NCI-H1694 treated with DMSO at 0.1 percent for 48 hours (cell line): ENCODE measurements at places on chromosomes 2 and 18.

- DNase-seq, result no peak
These were observed 54.9 kb downstream of the R3HDM1 start for GRCh38 chr2:135586148-135586547.

DNA sequence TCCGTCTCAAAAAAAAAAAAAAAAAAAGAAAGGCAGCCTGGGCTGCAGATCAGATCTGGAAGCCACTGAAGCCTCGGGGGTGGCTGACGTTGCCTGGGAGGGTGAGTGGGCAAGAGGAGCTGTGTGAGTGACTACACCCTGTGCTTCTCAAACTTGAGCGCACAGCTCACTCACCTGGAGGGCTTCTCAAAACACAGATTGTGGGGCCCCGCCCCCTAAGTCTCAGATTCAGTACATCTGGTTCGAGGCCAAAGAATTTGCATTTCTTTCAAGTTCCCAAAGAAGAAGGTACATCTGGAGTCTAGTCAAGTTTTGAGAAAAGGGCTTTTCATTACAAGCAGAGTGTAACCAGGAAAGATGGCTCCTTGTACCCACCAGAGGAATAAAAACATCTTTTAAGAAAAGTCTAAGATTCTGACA is 97.7 kb upstream of the CAB39 start:
- no peak for DNase-seq

- no peak for DNase-seq
These were observed 378.2 kb downstream of the STK39 start for GRCh38 chr2:167869200-167869599.

GRCh38 chr2:223782629-223783028 is 54.8 kb downstream of the AP1S3 start:
- DNase-seq, result no peak

DNA sequence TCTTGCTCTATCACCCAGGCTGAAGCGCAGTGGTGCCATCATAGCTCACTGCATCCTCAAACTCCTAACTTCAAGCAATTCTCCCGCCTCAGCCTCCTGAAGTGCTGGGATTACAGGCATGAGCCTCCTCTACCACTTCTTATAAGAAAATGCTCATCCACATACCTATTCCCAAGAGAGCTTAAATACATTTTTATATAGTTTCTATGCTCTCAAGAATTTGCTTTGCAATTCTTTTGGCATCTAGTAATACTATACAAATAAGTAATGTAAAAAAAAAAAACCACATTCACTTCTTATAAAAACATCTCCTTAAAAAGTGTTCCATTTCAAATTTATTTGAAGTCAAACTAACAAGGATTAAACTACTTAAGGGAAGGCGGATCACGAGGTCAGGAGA is 197.3 kb downstream of the DNAH7 start:
- DNase-seq, result no peak

DNA sequence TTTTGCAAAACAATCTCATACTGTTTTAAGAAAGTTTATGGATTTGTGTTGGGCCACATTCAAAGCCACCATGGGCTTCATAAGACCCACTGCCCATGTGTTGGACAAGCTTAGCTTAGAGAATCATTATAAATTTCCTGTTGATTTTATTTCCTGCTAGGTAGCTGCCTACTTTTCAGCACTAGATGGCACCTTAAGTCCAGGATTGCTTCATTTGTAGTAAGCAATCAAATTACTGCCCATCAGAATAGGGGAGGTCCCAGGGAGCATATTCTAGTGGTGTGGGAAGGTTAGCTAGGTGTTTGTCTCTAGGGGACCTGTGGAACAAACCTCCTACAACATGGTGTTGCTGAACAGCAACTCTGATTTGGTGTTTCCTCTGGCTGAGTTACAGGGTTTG is 11.0 kb upstream of the DCDC2C start:
- DNase-seq, result peak; percentile 83

- DNase-seq, result no peak
These were observed 185.2 kb upstream of the ID2 start for GRCh38 chr2:8496617-8497016.

DNA sequence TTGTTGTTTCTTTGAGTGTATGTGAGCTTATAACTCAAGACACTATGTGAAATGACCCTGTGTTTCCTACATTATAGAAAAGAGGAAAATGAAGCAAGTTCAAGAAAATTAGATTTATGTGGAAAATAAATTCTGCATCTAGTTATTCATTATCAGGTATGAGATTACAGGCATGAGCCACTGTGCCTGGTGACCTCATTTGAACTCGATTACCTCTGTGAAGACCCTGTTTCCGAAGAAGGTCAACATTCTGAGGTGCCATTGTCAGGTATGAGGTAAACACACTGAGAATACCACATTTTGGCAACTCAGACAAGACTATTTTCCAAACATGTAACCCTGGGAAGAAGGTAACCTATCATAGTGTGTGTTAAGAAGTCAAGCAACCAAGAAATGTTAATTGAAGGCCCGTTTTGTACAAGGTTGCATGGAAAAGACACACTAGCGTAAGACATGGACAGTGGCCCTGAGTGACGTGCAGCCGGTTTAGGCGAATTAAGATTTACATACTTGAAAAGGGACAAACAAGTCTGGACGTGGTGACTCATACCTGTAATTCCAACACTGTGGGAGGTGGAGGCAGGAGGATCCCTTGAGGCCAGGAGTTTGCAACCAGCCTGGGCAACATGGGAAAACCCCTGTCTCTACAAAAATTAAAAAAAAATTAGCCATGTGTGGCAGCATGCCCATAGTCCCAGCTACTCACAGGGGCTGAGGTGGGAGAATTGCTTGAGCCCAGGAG is 186.6 kb downstream of the NEDD4L start:
- no peak for DNase-seq

DNA sequence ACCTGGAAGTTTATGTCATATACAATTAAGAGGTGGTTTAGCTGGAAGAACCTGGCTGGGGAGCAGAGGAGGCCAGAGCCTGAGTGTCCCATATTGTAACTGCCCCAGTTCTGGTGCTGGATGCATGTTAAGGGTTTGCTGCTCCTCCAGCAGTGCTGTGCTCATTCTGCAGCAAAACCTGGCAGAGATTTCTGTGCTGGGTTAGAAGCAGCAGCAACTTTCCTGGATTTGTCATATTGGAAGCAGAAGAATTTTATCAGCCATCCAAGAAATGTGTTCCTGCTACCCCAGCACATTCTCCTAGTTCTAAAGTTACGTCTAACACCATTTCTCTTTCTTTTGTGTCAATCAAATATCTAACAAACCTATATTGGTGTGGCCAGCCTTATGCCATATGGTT is 284.1 kb downstream of the TDRD15 start:
- no peak for DNase-seq

GRCh38 chr2:64869126-64869525 is 120.1 kb upstream of the SLC1A4 start:
- no peak for DNase-seq

- no peak for DNase-seq
These were observed 120.9 kb downstream of the MEP1B start for GRCh38 chr18:32310774-32311173.

GRCh38 chr2:44736270-44736942 is 205.1 kb upstream of the SIX3 start:
- no peak for DNase-seq

DNA sequence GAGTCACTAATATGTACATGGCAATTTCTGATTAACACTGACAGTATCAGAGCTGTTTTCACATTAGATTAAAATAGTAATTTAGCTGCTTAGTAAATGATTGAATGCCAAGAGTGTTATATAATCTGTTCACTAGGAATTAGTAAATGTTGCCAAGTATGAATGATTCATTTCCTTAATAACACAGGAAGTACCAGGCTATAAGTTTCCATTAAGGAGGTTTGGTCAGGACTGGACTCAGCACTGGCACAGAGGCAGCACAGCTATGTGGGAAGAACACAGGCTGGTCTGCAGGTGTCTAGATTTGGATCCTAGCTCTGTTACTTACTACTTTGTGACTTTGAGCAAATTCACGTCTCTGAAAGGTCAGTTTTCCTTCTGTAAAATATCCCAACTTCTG is 97.2 kb downstream of the TDRD15 start:
- no peak for DNase-seq

DNA sequence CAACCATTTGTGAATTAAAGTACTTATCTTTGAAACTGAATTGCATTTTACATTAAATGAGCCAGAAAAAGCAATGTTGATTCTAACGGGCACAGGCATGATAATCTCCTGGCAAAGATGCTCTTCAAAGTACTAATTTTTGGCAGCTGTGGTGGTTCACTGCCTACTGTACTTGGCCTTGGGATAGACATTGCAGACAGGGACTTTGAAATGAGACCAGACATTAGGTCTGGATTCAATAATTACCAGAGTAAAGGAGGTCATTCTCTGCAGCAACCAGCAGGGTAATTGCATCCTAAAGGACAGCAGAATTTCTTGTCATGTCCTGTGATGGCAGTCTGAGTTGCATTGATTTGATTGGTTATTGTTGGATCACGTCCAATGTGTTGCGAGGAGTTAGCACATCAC is 986.5 kb downstream of the TDRD15 start:
- peak; percentile 77 for DNase-seq

- DNase-seq, result no peak
These were observed at the start of gene CPS1 for GRCh38 chr2:210556329-210556980. Gene CPS1 (plus strand): TSS chr2:210556599. CDS start chr2:210556734, 135 bp downstream.

GRCh38 chr2:29014331-29014730 is 33.2 kb downstream of the TOGARAM2 start:
- DNase-seq, result no peak

GRCh38 chr2:170002096-170002495 is 174.8 kb downstream of the UBR3 start:
- DNase-seq, result no peak

DNA sequence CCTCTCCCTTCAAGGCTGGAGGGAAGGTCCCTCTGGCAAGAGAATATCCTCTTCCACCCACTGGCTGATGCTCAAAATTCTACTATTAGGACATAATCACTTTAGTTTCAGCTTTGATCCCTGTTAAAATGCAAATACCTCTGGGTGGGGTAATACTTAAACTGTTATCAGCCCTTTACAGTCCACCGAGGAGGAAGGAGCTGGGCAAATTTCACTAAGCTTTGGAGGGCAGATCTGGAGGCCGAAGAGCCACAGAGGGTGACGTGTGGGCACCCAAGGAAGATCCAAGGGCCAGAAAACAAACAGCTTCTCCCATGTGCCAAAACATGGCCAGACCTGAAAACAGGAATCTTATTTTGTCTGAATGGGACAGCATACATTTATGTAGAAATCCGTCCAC is 74.6 kb upstream of the BCL11A start:
- no peak for DNase-seq

GRCh38 chr2:109123586-109124201 is 5.3 kb upstream of the SH3RF3 start:
- no peak for DNase-seq

DNA sequence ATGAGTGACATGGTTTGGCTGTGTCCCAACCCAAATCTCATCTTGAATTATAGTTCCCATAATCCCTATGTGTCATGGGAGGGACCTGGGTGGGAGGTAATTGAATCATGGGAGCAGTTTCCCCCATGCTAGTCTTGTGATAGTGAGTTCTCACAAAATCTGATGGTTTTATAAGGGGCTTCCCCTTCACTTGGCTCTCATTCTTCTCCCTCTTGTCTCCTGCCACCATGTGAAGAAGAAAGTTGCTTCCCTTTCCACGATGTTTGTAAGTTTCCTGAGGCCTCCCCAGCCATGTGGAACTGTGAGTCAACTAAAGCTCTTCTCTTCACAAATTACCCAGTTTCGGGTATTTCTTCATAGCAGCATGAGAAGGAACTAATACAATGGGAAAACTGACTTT is 14.0 kb downstream of the DNAH7 start:
- DNase-seq, result no peak

DNA sequence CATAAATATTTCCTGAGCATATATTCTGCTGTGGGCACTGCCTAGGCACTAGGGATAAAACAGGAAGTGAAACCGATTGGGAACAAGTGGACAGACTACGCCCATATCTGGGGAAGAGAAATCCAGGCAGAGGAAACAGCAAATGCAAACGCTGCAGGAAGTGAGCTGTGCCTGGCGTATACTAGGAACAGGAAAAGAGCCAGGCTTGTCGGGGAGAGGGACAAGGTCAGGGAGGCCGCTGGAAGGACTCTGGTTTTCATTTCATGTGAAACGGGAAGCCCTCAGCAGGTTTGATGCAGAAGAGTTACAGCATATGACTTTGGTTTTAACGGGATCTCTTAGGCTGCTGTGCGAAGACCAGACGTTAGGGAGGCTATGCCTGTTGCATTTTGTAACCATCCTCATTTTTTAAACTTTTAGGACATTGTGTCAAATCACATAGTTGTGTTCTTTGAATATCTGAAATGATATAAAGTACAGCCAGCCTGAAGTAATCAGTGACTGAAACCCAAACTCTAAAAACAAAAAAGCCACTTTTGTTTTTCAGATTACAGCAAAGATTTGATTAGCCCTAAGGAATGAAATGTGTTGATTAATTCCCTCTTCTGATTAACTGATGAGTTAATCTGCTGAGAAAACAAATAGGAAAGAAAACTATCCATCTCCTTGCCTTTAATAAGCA is 110.2 kb upstream of the PIEZO2 start:
- no peak for DNase-seq

DNA sequence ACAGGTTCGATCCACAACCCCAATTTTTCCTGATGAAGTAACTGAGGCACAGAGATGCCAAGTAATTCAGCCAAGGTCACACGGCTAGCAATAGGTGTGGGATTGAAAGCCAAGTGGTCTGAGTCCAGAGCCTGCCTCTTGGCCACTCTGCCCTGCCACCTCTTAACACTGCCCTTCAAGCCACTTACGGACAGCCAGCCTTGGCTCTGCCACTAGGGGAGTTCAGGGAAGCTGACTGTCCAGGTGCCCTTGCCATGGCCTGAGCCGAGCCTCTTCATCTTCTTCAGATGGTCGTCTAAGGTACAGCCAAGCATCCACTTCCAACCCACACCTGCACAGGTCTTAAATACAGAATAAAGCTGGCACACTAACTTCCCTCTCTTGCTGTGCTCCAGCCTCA is 99.3 kb upstream of the GPR45 start:
- DNase-seq, result no peak

- no peak for DNase-seq
These were observed 32.2 kb downstream of the FAM178B start for GRCh38 chr2:96954011-96954846.

GRCh38 chr18:13537022-13537780 is 189.2 kb downstream of the FAM210A start:
- DNase-seq, result no peak

- no peak for DNase-seq
These were observed 136.4 kb upstream of the COPS8 start for GRCh38 chr2:236949089-236949905.

DNA sequence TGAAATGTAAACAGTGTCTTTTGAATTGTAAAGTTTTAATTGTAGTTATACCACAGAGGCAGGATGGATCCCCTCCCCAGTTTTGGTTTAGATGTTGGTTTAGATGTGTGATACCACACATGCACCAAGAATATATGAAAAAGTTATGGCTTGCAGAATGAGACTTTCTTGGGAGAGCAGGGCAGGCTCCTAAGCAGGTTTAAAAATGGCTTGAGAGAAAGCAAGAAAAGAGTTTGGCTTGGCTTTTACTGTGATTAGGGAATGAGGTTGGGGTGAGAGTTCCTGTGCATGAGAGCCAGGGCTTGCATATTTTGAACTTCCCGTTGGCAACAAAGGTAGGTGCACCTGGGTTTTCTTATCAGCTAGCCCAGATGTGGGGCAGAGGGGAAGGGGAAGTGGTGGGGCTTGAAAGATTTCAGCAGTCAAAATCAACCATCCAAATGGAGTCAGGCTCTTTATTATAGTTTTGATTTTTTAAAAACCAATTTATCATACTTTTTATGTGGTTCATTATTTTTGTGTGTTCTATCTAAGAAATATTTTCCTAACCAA is 246.9 kb downstream of the MTX2 start:
- DNase-seq, result no peak

GRCh38 chr18:40048253-40048652 is 1906.8 kb upstream of the PIK3C3 start:
- DNase-seq, result no peak
